ENCODE measurements at places on chromosomes 11 and 22.

GRCh38 chr11:119121811-119122124 is 388 bp downstream of the HINFP start:
- DNase-seq, result no peak

DNA sequence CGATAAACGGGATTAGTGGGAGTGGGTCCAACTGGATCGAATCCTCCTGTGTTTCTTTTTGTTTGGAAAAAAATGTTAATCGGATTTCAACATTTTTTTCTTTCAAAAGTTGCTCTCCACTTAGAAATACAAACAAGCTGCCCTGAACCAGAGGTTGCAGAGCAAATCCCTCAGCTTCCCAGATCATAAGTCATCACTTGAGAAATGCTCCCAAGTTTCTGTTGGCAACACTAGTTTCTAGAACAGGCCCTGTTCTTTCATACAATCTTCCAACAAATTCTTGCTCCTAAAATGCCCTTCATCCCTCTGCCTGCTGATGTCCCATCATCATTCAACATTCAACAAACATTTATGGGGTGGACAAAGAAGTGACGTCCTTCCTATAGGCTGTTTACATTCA is 1.3 kb upstream of the MLC1 start:
- DNase-seq, result no peak

GRCh38 chr11:31702966-31703365 is 108.2 kb downstream of the PAX6 start:
- DNase-seq, result peak; percentile 89

- DNase-seq, result peak; percentile 91
These were observed 8.4 kb upstream of the CCKBR start for GRCh38 chr11:6251120-6251733.

DNA sequence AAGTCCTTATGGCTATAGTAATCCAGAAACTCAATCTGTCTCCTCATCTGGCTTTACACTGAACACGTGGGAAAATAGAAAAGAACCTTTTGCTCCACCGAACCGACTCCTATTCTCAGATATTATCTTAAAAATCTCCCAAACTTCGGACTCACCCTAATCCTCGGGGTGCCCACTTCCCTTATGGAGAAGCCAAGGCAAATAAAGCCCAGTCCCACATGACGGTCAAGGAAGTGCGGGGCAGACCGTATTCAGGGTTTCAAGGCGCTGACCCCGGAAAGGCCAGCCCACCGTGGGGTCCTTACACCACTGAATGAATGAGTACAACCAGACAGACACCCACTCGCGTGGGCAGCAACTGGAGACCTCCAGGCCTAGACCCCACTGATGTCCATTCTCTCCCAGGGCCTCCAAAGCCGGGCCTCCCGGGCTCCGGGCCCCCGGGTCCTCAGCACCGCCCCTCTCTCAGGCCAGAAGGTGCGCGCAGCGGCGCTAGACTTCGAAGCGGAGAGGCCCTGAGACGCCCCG is 489 bp downstream of the NUP98 start:
- peak; percentile 87 for DNase-seq

GRCh38 chr11:1656670-1657069 is 27.1 kb downstream of the KRTAP5-5 start:
- no peak for DNase-seq

GRCh38 chr11:48019217-48019584 is 38.8 kb downstream of the PTPRJ start:
- no peak for DNase-seq

- DNase-seq, result no peak
These were observed 75.7 kb upstream of the MYO18B start for GRCh38 chr22:25666308-25666707.

DNA sequence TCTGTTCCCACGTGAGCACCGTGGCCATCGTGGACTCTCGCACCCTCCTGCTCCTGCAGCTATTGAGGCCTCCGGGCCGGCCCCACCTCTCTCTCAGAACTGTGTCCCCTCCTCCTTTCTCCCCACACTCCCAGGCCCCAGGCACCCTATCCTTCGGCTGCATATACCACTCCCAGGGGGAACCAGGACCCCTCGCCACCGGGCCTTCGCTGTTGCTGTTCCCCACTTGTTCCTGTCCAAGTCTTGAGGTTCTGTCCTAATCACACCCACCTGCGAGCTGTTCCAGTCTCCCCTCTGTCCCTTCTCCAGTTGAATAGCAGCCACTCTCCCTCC is 43.0 kb upstream of the CDON start:
- no peak for DNase-seq

DNA sequence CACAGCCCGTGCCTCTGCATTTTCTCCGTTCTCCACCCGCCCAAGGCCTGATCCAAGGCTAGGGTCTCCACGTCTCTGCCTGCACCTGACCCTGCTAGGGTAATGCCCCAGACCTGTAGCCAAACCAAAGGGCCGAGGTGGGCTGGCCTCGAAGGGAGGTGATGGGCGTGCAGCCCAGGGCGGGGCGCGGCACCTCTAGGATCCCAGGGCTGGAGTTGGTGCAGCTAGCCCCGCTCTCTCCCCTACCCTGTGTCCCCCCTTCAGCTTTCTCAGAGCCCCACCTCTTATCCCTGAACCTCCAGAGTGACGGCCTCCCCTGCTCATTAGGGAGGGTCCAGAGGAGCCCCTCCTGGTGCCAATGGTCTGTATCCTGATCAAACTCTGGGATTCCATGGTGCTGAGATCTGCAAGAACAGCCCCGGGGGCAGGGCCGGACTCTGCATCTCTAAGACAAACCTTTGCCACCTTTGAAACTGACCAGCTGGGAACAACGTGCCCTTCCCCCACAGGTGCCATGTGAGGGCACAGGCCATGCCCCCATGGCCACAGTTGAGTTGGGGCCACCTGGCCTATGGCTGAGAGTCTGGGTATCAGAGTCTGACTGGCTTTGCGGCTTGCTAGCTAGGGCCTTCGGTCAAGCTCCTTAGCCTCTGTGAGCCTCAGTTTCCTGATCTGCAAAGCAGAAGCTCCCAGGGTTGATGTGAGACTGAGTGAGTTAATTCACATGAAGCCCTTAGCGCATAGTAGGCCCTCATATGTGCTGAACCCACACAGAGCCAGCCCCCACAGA is 23.1 kb upstream of the CBX7 start:
- DNase-seq, result no peak
